CD4-positive, alpha-beta T cell (primary cell): ENCODE measurements at places on chromosomes 2 and 18. TPM values are rescaled to one million over a fixed set of nuclear protein-coding genes. Genes with fewer than 3 reads are reported as not detected.

GRCh38 chr2:83280391-83280790 is 1178.7 kb downstream of the SUCLG1 start:
- DNase-seq: no peak
- no peak overlapping the region for H3K4me3 ChIP-seq
- H3K27me3 ChIP-seq: no peaks in the 10 kb centered on the region
- H3K27ac ChIP-seq: no peak overlapping the region

DNA sequence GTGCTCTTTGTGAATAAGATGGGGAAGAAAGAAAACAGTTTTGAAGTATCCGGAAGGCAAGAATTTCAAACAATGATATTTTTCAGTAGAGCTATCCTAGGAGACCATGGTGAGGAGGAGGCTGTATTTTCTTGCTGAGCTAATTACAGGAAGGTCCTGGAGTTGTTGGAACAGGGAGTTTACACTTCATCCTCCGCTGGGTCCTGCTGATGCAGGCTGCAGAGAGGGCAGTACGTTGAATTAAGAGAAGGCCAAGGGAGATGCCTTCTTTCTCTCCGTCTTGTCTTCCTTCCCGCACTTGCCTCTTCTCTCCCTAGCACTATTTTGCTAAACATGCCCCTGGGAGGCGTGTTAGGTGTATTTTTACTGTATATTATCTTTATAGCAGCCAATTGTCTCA is 60.0 kb upstream of the EDAR start:
- no peak overlapping the region for H3K27ac ChIP-seq
- DNase-seq: no peak
- peaks cover 12% of the 10 kb centered on the region for H3K4me1 ChIP-seq

DNA sequence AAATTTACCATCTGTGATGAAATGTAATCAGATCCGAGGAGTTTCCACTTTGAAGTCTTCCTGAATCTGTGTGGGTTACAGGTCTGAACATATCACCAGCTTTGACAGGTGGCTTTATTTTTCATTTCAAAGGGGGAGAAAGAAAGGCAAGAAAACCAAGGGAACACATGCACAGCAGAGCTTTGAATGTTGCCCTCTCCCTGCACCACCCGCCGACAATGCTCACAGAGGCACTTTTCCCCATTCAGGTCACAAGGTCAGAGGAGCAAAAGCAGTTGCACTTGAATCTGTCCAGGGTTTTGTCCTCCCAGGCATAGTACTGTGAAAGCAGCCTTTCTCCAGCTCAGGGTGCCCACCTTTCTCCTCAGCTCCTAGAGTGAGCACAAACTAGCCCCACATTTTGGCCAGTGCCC is 130.2 kb downstream of the OSR1 start:
- no peak overlapping the region for H3K27ac ChIP-seq
- H3K36me3 ChIP-seq: no peaks in the 10 kb centered on the region
- no peaks in the 10 kb centered on the region for H3K27me3 ChIP-seq
- H3K4me3 ChIP-seq: no peak overlapping the region

Gene SIX3
- total RNA-seq: not detected

Gene SULT1C2
- total RNA-seq: not detected

DNA sequence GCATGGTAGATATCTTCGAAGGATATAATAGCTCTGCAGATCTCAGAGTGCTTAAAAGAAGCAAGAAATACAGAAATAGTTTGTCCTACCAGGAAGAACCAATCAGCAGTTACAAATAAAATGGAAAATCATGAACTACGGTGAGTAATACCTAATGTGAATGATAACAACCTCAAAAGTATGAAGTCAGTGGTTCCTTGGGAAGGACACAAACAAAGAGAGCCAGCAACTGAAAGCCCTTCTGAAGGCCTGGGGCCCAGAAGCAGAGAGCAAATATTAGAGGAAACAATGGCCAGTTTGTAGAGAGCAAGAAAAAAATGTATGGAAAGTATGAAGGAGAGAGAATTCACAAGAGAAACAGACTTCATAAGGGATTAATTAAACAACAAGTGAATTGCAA is 226.8 kb upstream of the CHST9 start:
- no peak for DNase-seq
- H3K4me1 ChIP-seq: no peaks in the 10 kb centered on the region
- no peak overlapping the region for H3K4me3 ChIP-seq
- H3K36me3 ChIP-seq: no peaks in the 10 kb centered on the region

Gene CARF
- 9.6 TPM for total RNA-seq

DNA sequence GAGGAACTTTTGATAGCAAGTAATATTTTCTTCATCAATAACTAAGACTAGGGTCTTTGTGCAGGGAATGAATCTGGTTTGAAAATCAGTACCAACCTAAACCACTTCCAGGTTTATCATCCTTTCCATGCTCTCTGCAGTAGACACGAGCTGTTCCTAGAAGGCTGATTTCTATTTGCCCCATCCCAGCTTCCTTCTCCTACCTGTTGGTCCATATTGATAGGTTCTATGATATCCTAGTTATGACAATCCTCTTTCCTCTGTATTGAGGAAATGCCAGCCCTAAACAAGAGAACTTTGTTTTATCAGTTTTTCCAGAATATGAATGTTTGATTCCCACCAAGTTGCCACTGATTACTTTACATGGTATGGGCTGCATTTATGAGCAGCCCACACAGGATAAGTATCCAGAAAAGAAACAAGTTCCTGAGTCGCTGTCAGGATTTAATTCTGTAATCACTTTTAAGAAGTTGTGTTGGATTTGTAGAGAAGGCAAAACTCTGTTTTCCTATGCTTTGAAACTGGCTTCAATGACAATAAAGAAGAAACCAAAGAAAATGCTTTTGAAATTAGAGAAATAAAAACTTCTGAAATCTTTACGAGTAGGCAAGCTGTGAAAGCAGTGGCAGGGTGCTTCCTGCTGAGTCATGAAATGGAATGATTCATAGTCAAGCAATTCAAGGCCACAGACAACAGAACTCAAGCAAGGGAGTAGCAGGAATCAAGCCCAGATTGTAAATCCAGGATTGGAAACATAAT is 37.3 kb upstream of the TANK start:
- DNase-seq: peak; percentile 22
- no peak overlapping the region for H3K27ac ChIP-seq
- no peaks in the 10 kb centered on the region for H3K36me3 ChIP-seq
- H3K4me1 ChIP-seq: no peaks in the 10 kb centered on the region
- H3K27me3 ChIP-seq: no peaks in the 10 kb centered on the region
- H3K4me3 ChIP-seq: no peak overlapping the region

Gene SLC9A4
- total RNA-seq: not detected

GRCh38 chr2:43121580-43122314 is 104.7 kb downstream of the ZFP36L2 start:
- H3K36me3 ChIP-seq: no peaks in the 10 kb centered on the region
- H3K27me3 ChIP-seq: no peaks in the 10 kb centered on the region
- H3K4me3 ChIP-seq: no peak overlapping the region
- H3K4me1 ChIP-seq: peaks cover 18% of the 10 kb centered on the region
- H3K27ac ChIP-seq: no peak overlapping the region
- no peak for DNase-seq

DNA sequence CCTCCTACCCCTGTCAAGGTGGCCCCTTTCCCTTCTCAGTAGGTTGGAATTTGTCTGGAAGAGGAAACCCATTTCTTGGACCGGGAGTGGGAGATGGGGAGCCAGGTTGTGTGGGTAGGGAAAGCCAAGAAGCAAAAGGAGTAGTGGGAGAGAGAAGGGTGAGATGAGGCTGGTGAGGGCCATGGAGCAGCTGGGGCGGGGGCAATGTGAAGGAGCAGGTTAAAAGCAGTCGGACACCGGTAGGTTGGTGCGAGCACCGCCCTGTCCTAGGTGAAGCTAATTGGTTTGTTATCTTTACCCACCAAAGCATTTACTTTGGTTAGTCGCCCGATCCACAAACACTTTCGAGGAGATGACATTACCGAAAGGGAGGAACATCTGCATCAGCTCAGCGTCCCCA is 306.8 kb downstream of the CELF4 start:
- peaks cover 19% of the 10 kb centered on the region for H3K27me3 ChIP-seq
- no peaks in the 10 kb centered on the region for H3K36me3 ChIP-seq
- no peak overlapping the region for H3K27ac ChIP-seq
- H3K4me1 ChIP-seq: no peaks in the 10 kb centered on the region
